Glutamatergic neuron (in vitro differentiated cells): ENCODE measurements at places on chromosomes 3 and 15. TPM values are rescaled to one million over a fixed set of nuclear protein-coding genes. Genes with fewer than 3 reads are reported as not detected.

SSUH2 gene
- 0.66 TPM for total RNA-seq

GLDN gene
- 0.56 TPM for total RNA-seq

FSIP1 gene
- 1.5 TPM for total RNA-seq

CORO2B gene
- 16.3 TPM for total RNA-seq

- H3K36me3 ChIP-seq: no peaks in the 10 kb centered on the region
- DNase-seq: no peak
- no peak overlapping the region for H3K4me3 ChIP-seq
- H3K27ac ChIP-seq: peak overlapping the region; percentile 7
Observed at GRCh38 chr15:89330881-89331595, 3.6 kb downstream of the POLG start.

DNA sequence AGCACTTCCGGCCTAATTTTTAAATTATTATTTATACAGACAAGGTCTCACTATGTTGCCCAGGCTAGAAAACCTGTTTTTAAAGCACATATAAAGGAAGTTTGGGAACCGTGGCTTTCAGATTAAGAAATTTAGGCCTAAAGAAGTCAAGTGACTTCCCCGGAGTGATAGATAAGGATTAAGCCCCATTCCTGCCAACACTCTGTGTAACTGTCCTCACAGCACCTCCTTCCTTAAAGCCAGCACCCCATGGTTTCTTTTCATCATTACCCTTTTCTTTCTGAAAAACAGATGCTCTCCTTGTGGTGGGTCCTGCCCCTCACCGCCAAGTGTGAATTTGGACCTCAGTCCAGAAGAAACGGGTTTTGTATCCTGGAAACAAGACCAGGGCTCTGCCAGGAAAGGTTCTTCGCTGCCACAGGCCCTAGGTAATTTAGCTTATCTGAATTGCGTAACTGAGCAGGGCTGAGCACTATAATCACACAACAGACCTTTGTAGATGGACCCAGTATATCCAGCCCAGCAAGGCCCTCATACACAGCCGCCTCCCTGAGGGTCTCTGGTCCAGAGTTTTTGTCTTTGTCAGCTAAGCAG lies 231.3 kb downstream of the PLCL2 start:
- H3K27ac ChIP-seq: no peak overlapping the region
- H3K36me3 ChIP-seq: peaks cover 9% of the 10 kb centered on the region
- no peak overlapping the region for H3K4me3 ChIP-seq
- peaks cover 1% of the 10 kb centered on the region for H3K27me3 ChIP-seq
- no peaks in the 10 kb centered on the region for H3K4me1 ChIP-seq
- DNase-seq: no peak

DNA sequence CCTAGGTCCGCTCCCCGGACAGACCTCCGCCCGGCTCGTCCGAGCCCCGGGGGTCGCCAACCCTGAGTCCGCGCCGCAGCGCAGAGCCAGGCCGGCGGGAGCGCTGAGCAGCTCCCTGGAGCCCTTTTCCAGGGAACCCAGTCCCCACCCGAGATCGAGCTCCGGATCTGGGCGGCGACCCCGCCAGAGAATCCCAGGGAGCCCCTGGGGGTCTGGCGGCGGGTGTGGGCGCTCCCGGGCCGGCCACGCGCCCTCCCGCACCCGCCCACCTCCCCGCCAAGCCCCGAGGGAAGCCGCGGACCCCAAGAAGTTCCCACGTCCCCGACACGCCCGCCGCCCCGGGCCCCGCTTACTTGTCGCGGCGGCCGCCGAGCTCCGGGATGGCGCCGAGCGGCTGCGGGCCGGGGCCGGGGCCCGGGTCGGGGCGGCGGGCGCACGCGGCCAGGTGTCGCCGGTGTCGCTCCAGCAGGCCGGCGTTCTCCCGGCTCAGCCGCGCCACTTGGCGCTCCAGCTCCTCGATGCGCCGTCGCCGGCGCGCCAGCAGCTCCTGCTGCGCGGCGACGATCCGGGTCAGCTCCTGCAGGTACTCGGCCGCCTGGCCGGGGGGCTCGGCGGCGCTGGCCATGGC lies 137.7 kb downstream of the NUP210 start:
- no peak overlapping the region for H3K27ac ChIP-seq
- peaks cover 18% of the 10 kb centered on the region for H3K27me3 ChIP-seq
- DNase-seq: peak; percentile 48
- H3K36me3 ChIP-seq: peaks cover 15% of the 10 kb centered on the region
- H3K4me1 ChIP-seq: peaks cover 10% of the 10 kb centered on the region
- H3K4me3 ChIP-seq: no peak overlapping the region

GRCh38 chr15:43900996-43901395 lies 74.2 kb downstream of the WDR76 start:
- no peak overlapping the region for H3K27ac ChIP-seq
- H3K4me3 ChIP-seq: no peak overlapping the region
- peaks cover 3% of the 10 kb centered on the region for H3K27me3 ChIP-seq
- DNase-seq: no peak

- DNase-seq: no peak
- H3K27me3 ChIP-seq: no peaks in the 10 kb centered on the region
- no peak overlapping the region for H3K27ac ChIP-seq
- no peaks in the 10 kb centered on the region for H3K36me3 ChIP-seq
- H3K4me1 ChIP-seq: no peaks in the 10 kb centered on the region
Observed at GRCh38 chr3:25272090-25272489, 156.0 kb upstream of the RARB start.

GRCh38 chr15:101520395-101520794 lies 30.9 kb upstream of the PCSK6 start:
- H3K4me1 ChIP-seq: no peaks in the 10 kb centered on the region
- H3K27ac ChIP-seq: no peak overlapping the region
- peaks cover 10% of the 10 kb centered on the region for H3K36me3 ChIP-seq
- peaks cover 4% of the 10 kb centered on the region for H3K27me3 ChIP-seq

DNA sequence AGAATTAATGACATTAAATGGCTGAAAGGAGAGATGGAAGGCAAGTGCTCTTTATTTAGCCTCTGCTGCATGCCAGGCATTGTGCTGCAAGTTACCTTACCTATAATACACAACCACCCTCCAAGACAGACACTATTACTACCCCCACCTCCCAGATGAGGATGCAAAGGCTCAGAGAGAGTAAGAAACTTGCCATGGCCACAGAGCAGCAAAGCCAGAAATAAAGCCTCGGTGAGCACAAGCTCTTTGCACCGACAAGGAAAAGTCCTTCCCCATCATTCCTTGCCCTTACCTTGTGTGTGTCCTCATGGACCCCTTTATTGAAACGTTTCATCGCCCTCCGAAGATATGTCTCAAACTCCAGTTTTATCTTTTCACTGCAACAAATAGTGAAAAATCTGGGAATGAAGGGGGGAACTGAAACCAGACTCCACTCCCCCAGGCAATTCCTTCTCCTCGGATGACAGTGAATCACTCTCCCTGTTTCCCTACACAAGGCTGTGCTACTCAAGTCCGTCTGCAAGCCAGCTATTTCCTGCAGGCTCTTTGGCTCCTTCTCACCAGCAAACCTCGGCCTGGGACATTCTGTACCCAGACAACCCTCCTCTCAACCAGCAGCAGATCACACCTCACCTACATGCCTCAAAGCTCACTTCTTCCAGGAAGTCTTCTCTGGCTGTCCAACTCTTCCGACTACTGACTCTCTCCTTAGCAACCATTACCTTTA lies 11.4 kb downstream of the XPC start:
- H3K36me3 ChIP-seq: peaks cover 6% of the 10 kb centered on the region
- DNase-seq: no peak
- no peaks in the 10 kb centered on the region for H3K4me1 ChIP-seq

DNA sequence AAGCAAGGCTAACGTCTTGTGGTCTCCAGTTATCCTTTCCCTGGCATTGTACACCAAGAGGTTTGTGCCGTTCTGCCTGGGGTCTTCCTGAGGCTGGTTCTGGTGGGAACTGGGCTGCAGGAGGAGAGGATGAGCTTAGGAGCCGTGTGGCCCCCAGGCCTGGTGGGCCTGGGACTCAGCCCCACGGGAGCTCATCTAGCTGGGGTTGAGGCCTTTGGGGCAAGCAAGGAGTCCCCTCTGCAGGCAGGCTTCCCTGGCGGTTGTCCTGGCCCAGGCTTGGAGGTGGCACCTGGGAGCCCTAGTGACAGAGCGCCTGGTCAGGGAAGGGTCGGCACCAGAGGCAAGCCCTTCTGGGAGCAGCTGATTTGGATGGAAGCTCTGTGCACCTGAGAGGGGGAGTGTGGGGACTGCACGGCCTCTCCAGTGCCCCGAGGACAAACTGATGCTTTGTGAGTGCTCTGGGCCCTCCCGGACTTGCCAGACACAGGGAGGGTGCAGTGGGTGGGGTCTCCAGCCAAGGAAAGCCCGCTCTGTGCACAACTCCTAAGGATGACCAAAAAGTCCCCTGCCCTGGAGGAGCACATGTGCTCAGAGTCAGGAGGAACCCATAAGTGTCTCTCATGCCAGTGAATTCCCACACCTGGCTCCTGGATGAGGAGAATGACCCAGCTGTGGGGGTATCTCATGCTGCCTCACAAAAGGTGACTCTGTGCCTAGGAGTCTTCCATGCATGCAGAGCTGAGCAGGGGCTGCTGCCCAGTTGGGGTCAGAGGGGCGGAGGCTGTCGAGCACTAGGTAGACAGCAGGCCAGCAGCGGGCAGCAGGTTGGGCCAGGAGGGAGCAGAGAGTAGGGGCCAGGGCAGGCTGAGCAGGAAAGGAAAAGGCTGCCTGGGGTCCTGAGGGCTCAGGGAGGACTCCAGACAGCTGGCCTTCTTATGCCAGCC lies 2.7 kb downstream of the PAK6 start:
- no peak overlapping the region for H3K27ac ChIP-seq
- H3K4me3 ChIP-seq: no peak overlapping the region
- no peak for DNase-seq

- no peak overlapping the region for H3K4me3 ChIP-seq
- no peaks in the 10 kb centered on the region for H3K36me3 ChIP-seq
- no peak for DNase-seq
Observed at GRCh38 chr3:21330293-21330692, 420.7 kb downstream of the ZNF385D start.

- no peaks in the 10 kb centered on the region for H3K36me3 ChIP-seq
- H3K4me1 ChIP-seq: peaks cover 7% of the 10 kb centered on the region
- no peak for DNase-seq
- H3K27me3 ChIP-seq: peaks cover 4% of the 10 kb centered on the region
Observed at GRCh38 chr3:52173101-52173500, 18.9 kb upstream of the POC1A start.

GRCh38 chr3:55170444-55170843 lies 242.6 kb upstream of the LRTM1 start:
- no peaks in the 10 kb centered on the region for H3K36me3 ChIP-seq
- H3K27me3 ChIP-seq: no peaks in the 10 kb centered on the region
- no peaks in the 10 kb centered on the region for H3K4me1 ChIP-seq
- no peak overlapping the region for H3K4me3 ChIP-seq
- H3K27ac ChIP-seq: no peak overlapping the region

DNA sequence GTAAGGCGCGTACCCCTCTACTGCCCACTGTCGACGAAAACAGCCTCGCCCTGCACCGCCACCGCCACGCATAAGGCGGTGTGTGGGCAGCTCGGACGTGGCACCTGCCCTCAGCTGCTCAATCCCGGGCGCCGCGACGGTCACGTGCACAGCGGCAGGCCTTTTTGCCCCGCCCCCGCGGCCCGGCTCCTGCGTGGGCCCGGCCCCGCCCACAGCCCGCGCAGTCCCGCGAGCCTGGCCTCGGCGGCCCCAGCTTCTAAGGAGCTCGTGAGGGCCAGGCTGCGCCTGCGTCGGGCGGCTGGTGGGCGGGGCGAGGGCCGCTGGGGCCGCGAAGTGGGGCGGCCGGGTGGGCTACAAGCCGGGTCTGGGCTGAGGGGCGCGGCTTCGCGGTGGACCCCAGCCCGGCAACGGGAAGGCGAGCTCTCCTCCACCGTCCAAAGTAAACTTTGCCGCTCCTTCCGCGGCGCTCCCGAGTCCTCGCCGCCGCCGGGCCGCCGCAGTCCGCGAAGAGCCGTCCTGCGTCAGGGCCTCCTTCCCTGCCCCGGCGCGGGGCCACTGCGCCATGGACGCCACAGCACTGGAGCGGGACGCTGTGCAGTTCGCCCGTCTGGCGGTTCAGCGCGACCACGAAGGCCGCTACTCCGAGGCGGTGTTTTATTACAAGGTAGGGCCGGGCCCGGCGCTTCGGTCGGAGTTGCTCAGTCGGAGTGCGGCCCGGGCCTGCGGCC lies at the start of gene CAPN7:
TSS of gene CAPN7 (plus strand) at position 313 of the 728 bp plus-strand sequence. CDS start at position 563, 250 bp downstream.
- peak within 1 kb of the TSS; percentile 93 for H3K27ac ChIP-seq
- H3K27me3 ChIP-seq: peaks cover 2% of the 10 kb centered on the region
- H3K4me3 ChIP-seq: peak within 1 kb of the TSS; percentile 92
- no peaks in the 10 kb centered on the region for H3K36me3 ChIP-seq
- H3K4me1 ChIP-seq: peaks cover 4% of the 10 kb centered on the region
- DNase-seq: peak; percentile 95

DNA sequence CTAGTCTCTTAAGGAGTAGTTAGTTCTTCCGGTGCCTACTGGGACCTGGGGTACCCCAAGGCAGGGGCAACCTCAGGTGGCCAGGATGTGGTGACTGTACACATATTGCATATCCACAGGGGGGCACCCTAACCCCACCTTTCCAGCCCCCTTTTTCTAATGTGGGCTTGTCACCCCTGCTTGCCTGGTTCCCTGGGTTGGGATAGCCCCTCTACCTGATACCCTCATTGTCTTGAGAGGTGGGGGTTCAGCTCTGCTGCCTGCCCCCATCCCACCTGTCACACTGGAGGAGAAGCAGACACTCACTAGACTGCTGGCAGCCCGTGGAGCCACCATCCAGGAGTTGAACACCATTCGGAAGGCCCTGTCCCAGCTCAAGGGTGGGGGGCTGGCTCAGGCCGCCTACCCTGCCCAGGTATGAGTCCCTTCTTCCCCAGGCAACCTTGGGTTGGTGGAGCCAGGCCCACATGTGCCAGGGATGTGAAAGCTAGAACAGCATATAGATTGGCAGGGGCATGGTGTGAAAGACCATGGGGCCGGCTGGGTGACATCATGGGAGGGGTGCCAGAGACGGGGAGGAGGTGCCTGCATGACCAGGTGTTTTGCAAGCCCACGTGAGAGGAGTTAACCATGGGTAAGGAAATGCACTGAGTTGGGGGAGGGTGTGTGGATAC lies 4.0 kb downstream of the GLYCTK start:
- peaks cover 19% of the 10 kb centered on the region for H3K4me1 ChIP-seq
- H3K27me3 ChIP-seq: peaks cover 4% of the 10 kb centered on the region
- peak; percentile 78 for DNase-seq

- DNase-seq: no peak
- no peaks in the 10 kb centered on the region for H3K36me3 ChIP-seq
- no peak overlapping the region for H3K27ac ChIP-seq
- H3K27me3 ChIP-seq: peaks cover 1% of the 10 kb centered on the region
- H3K4me3 ChIP-seq: no peak overlapping the region
Observed at GRCh38 chr15:69375151-69375790, 38.9 kb upstream of the KIF23 start.

- no peak for DNase-seq
- no peak overlapping the region for H3K4me3 ChIP-seq
- no peak overlapping the region for H3K27ac ChIP-seq
- no peaks in the 10 kb centered on the region for H3K36me3 ChIP-seq
- H3K27me3 ChIP-seq: peaks cover 2% of the 10 kb centered on the region
- no peaks in the 10 kb centered on the region for H3K4me1 ChIP-seq
Observed at GRCh38 chr15:94023531-94023930, 207.8 kb upstream of the MCTP2 start.
